CD14-positive monocyte (primary cell): ENCODE measurements at places on chromosomes 3 and 15.

DNA sequence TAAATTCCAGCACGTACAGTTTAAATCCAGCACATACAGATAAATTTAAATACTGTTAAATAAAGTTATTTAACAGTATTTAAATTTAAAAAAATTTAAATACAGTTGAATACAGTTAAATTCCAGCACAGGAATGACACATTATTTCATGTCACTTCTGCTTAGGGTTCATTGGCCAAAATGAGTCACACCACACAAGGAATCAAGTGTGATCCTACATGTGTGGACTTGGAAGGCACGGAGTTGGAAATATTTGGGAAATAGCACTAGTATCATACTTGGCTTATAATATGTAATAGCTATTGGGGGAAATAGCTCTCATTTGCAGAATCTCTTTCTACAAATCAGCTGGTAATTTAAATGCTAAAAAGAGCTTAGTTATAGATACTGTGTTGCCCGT is 10.6 kb downstream of the RAB7A start:
- DNase-seq = no peak
- no peaks in the 10 kb centered on the region for H3K4me1 ChIP-seq
- no peak overlapping the region for H3K27ac ChIP-seq
- H3K36me3 ChIP-seq = peaks cover 17% of the 10 kb centered on the region
- no peaks in the 10 kb centered on the region for H3K27me3 ChIP-seq
- no peak overlapping the region for H3K4me3 ChIP-seq

- H3K36me3 ChIP-seq = no peaks in the 10 kb centered on the region
- H3K27ac ChIP-seq = no peak overlapping the region
- H3K27me3 ChIP-seq = no peaks in the 10 kb centered on the region
- H3K4me3 ChIP-seq = no peak overlapping the region
These were observed 21.7 kb downstream of the CLDN11 start for GRCh38 chr3:170440344-170440743.

DNA sequence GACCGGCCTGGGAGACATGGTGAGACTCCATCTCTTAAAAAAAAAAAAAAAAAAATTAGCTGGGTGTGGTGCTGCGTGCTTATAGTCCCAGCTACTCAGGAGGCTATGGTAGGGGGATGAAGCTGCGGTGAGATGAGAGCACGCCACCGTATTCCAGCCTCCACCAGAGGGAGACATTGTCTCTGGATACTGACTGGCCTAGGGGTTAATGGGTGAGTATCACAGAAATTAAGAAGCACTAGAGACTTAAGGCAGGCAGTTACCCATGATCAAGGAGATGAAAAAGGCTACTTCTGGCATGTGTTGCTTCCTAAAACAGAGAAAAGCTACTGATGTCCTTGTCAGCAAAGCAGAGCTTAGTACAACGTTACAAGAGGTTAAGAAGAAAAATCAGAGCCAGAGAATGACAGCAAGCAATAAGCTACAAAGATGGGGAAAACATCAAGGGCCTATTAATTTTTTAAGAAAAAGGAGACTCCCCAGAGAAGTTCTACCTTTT is 8.6 kb downstream of the TFRC start:
- peaks cover 85% of the 10 kb centered on the region for H3K36me3 ChIP-seq
- no peak overlapping the region for H3K4me3 ChIP-seq
- no peaks in the 10 kb centered on the region for H3K4me1 ChIP-seq
- peak overlapping the region; percentile 41 for H3K27ac ChIP-seq

DNA sequence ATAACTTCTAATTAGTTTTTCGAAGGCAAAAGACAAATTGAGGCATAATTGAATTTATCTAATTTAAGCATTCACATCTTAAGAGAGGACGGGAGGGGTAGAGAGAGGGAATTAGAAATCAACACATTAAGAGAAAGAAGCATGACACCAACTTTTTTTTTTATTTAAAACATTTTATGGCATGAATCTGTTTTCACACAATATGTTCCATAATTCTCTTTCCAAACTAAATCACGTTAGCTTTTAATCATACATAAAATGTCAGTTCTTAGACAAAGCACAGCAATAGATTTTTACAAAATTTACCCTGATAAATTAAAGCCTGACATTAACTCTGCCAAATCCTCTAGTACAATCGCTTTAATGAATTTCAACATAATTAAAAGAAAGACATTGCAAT is 600.8 kb upstream of the ROBO1 start:
- no peak overlapping the region for H3K27ac ChIP-seq
- no peak for DNase-seq
- H3K4me3 ChIP-seq = no peak overlapping the region
- H3K4me1 ChIP-seq = no peaks in the 10 kb centered on the region
- H3K27me3 ChIP-seq = no peaks in the 10 kb centered on the region

GRCh38 chr3:72533591-72534473 is 314.4 kb downstream of the SHQ1 start:
- no peak overlapping the region for H3K4me3 ChIP-seq
- H3K27me3 ChIP-seq = no peaks in the 10 kb centered on the region
- H3K36me3 ChIP-seq = no peaks in the 10 kb centered on the region
- peak; percentile 84 for DNase-seq

DNA sequence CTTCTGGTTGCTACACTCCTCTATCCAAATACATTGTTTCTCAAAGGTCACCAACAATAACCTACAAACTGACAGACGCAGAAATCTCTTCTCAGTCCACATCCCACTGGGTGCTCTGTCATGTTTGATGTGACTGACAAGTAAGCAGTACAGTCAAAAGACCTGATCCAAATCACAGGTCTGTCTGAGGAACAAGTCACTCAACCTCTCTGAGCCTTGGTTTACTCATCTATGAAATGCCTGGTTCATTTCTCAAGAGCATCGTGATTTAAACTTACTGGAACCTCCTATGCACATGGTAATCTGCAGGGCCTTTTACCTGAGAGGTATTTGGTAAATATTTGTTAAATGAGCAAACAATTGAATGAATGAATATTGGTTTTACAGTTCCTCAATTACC is 5.5 kb downstream of the LRRC31 start:
- no peak for DNase-seq
- no peak overlapping the region for H3K4me3 ChIP-seq
- no peak overlapping the region for H3K27ac ChIP-seq

DNA sequence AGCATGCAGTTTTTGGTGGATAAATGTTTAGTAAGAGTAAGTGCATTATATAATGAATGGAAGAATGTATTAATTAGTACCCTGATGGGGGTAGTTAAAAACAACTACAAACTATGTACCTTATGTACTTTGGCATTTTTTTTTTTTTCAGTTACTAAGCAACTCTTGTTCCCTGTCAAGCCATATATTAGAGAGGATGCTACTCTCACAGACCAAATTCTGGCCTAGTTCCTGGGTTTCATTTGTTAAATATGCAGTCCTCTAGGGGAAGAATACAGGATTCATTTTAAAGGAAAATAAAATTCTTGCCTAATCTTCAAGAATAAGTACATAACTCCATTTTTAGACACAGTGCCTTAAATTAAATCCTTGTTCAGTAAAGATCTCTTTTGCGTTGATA is 16.9 kb downstream of the FAM98B start:
- no peaks in the 10 kb centered on the region for H3K4me1 ChIP-seq
- DNase-seq = no peak

DNA sequence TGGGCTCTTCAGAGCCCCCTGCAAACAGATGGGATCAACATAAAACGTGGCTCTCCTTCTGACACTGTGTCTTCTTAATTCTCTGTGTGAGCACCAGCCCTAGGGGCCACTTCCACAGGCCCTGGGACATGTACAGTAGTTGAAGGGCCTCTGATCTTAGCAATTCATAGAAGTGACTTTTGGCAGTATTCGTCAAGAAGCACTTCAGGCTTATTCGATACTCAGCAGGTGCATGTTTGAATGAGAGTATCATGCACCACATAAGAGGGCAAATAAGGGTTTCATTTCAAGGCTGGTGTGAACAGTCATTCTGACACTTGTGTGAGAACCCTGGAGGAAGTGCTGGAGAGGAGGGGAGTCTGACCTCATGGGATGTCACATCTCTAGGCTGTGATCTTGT is 113.9 kb downstream of the GABRG3 start:
- H3K4me1 ChIP-seq = no peaks in the 10 kb centered on the region
- no peak overlapping the region for H3K4me3 ChIP-seq
- no peaks in the 10 kb centered on the region for H3K36me3 ChIP-seq

DNA sequence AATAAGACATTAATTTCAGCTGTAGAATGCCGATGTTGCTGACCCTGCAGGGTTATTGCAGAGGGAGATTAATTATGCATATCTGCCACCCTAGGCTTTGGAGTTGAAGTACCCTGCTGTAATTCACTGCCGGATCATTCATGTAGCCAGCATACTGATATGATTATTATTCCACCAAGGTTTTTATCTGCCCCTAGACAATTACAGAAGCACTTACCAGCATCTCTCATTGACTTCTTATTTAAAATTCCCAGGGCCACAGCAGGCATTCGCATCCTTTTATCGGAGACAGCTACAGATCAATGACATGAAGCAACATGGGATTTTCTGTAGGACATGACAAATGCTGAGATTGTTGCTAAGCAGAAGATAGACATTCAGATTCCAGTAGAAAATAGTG is 31.3 kb downstream of the IL1RAP start:
- no peaks in the 10 kb centered on the region for H3K27me3 ChIP-seq
- no peaks in the 10 kb centered on the region for H3K4me1 ChIP-seq
- H3K4me3 ChIP-seq = no peak overlapping the region
- no peak for DNase-seq
- H3K27ac ChIP-seq = no peak overlapping the region

- H3K27me3 ChIP-seq = no peaks in the 10 kb centered on the region
- H3K4me3 ChIP-seq = no peak overlapping the region
- no peaks in the 10 kb centered on the region for H3K36me3 ChIP-seq
- no peaks in the 10 kb centered on the region for H3K4me1 ChIP-seq
- DNase-seq = no peak
- no peak overlapping the region for H3K27ac ChIP-seq
These were observed 173.1 kb upstream of the CHRNA7 start for GRCh38 chr15:31857194-31857593.

- H3K4me3 ChIP-seq = no peak overlapping the region
- no peaks in the 10 kb centered on the region for H3K36me3 ChIP-seq
- H3K4me1 ChIP-seq = peaks cover 22% of the 10 kb centered on the region
- H3K27ac ChIP-seq = no peak overlapping the region
These were observed 247.4 kb downstream of the XXYLT1 start for GRCh38 chr3:195023576-195023975.

DNA sequence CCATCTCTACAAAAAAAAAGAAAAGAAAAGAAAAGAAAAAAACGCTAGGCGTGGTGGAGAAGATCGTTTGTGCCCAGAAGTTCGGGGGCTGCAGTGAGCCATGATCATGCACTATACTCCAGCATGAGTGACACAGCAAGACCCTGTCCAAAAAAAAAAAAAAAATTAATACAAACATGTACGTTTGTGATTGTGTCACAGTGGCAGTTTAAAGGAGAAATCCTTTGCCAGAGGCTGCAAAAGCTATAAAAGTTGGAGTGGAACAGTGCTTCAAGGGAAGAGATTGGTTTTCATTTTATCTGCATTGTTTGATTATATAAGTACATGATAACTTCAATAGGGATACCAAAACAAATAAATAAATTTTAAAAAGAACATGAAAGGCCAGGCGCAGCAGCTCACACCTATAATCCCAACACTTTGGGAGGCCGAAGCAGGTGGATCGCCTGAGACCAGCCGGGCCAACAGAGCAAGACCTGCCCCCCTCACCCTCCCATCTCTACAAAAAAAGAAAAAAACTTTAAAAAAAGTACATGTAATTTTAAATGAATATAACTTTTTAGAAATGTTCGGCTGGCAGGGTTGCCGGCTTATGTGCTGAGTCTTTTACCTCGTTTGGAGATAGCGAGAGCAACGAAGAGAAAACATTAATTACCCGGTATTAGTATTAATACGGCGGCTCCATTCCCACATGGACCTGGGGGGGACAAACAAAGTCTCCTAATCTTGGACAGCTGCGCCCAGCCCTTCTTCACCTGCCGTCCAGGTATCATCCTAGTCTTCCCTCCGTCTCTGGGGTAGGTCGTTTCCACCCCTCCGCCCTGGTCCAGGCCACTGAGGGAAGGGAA is 573 bp upstream of the DIS3L start:
- H3K4me1 ChIP-seq = peaks cover 18% of the 10 kb centered on the region
- no peaks in the 10 kb centered on the region for H3K27me3 ChIP-seq
- no peak for DNase-seq
- H3K4me3 ChIP-seq = peak overlapping the region; percentile 59

GRCh38 chr3:126104028-126104635 is 20.2 kb upstream of the SLC41A3 start:
- H3K4me3 ChIP-seq = no peak overlapping the region
- H3K4me1 ChIP-seq = no peaks in the 10 kb centered on the region
- DNase-seq = no peak
- no peaks in the 10 kb centered on the region for H3K36me3 ChIP-seq

DNA sequence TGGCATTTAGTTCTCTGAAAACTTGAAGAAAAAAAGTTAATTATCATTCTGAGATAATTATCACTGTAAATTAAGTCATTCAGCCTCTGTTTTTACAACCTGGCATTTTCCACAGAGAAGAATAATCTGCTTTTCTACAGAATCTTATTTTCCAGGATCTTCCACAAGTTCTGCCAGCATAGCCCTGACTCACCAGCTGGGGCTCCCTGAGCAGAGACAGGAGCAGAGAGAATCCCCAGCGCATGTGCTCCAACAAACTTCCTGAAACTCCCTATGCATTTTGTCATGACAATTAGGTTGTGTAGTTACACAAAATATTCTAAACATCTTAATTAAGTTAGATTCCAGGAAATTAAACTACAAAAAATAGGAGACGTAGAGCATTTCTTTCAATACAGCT is 32.1 kb upstream of the TMEM207 start:
- H3K4me1 ChIP-seq = no peaks in the 10 kb centered on the region
- H3K27ac ChIP-seq = no peak overlapping the region
- DNase-seq = no peak

- peaks cover 10% of the 10 kb centered on the region for H3K36me3 ChIP-seq
- H3K4me3 ChIP-seq = peak within 1 kb of the TSS; percentile 72
- peaks cover 47% of the 10 kb centered on the region for H3K4me1 ChIP-seq
- H3K27ac ChIP-seq = peak within 1 kb of the TSS; percentile 77
- DNase-seq = peak; percentile 97
- no peaks in the 10 kb centered on the region for H3K27me3 ChIP-seq
These were observed at the start of gene AP4E1 for GRCh38 chr15:50908209-50909009. Gene AP4E1, plus strand, starts transcription at chr15:50908683. Its CDS starts 96 bp downstream, at chr15:50908779.

DNA sequence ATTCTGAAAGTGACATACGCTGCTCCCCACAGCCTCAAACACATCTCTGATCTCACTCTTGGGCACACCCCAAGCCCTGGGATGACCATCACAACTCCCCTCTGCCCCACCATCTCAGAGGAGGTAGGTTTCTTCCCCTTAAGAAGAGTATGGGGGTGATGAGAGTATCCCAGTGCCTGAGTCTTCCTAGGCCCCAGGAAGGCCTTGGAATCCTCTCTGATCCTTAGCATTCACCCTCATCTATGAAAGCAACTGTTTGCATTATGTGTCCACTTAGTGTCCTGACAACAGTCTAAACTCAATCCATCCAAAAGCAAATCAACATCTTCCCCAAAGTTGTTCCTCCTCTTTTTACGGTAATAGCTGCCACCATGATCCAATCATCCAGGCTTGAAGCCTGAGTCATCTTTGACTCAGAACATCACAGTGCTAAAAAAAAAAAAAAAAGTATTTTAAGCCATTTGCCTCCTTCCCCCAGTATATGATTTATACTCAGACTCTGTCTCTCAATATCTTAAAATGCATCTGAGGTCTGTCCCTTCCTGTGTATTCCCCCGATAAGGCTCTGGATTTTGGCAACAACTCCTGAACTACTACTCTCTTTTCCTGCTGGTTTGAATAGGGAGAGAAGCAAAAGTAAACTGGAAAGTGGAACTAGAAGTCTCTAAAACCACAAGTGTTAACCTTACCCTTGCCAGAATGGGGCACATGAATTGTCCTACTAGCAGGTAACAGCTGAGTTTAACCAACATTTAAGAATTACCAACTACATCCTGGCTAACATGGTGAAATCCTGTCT is 22.5 kb downstream of the POPDC2 start:
- peak overlapping the region; percentile 96 for H3K27ac ChIP-seq
- no peaks in the 10 kb centered on the region for H3K27me3 ChIP-seq
- peak; percentile 91 for DNase-seq
- no peaks in the 10 kb centered on the region for H3K36me3 ChIP-seq
